Activated T-helper 1 cell treated with anti-CD3 and anti-CD28 coated beads, Interleukin-2, amount 50 U/mL, for 16 hours (primary cell): ENCODE measurements at places on chromosomes 1 and 21.

DNA sequence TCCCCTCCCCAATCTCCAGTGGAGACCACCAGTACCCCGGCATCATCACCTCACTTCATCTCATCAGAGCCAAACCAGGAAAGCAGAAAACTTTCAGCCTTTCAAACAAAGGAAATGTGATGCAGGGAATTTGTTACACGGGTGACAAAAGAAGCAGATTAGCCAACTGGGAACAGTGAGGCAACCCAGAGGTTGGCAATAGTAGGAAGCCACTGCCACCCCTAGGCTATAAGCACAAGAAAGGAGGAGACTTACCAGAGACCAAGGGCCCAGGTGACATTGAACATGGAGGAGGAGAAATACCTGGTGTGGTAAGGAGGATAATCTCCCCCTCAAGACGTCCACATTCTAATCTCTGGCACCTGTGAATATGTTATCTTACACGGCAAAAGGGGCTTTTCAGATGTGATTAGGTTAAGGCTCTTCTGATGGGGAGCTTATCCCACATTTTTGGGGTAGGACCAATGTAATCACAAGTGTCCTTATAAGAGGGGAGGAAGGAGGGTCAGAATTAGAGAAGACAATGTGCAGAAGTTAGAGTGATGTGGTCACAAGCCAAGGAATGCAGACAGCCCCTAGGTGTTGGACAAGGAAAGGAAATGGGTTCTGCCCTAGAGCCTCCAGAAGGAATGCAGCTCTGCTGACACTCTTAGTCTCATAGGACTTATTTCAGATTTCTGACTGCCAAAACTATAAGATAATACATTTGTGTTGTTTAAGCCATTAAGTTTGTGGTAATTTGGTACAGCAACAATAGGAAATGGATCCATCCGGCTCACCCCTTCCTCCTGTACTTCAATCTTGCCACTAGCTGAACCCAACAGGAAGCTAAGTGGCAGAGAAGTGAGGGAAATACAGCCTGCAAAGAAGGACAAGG is 83.6 kb upstream of the VAV3 start:
- no peak for DNase-seq

GRCh38 chr1:210372491-210372890 is 43.8 kb downstream of the HHAT start:
- no peak for DNase-seq

- no peak for DNase-seq
Measured at GRCh38 chr1:4447778-4448420, 206.5 kb upstream of the AJAP1 start.

DNA sequence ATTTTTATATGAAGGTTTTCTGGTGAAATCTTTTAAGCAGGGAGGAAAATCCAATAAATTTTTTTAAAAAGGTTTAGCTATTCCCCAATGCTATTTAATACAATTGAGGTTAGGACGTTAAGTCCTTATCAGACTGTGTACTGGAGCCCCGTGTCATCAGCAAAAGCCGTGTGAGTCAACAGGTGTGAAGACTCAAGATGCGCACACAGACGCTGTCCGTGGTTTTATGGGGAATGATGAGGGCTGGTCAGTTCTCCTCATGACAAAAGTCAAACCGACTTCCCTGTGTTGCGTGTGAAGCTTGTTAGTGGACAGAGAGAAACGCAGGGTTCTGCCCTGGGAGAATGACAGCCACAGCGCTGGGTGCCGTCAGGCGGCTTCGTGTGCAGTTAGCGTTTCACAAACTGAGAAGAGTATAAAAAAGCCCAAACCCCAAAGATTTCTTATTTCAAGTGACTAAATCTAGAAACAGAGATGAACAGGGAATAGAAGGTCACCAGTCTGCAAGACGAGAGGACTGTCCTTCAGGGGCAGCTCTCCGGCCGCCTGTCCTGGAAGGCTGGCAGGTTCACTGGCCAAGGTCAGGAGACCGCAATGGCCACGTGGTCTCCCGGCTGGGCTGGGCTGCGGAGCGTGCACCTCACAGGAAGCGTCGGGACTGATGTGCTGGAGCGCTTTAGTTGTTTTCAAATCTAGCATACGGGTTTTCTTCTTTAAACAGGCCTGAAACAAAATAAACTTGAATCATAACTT is 22.4 kb downstream of the PTTG1IP start:
- DNase-seq: no peak

DNA sequence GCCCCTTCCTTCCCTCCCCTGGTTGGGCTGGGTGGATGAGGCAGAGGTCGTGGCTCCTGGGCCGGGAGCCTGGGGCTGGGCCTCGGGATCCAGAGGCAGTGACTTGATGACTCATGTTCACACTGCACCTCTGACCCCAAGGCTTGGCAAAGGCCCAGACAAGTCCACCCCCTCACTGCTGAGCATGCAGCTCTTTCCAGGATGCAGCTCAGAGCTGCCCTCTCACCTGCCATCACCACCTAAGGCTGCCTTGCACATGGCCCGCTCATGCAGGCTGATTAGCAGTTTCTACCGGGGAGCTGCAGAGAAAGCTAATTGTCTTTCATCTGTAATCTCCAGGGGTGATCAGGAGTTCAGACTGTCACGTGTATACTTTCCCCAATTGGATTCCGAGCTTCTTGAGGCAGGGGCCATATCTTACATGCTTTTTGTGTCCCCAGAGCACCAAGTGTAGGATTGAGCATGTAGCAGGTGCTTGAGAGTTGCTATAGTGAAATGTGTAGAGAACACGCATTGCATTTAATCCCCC is 62.1 kb downstream of the LRRN2 start:
- DNase-seq: no peak

GRCh38 chr1:165355139-165355976 is 1.2 kb downstream of the LMX1A start:
- DNase-seq: no peak

DNA sequence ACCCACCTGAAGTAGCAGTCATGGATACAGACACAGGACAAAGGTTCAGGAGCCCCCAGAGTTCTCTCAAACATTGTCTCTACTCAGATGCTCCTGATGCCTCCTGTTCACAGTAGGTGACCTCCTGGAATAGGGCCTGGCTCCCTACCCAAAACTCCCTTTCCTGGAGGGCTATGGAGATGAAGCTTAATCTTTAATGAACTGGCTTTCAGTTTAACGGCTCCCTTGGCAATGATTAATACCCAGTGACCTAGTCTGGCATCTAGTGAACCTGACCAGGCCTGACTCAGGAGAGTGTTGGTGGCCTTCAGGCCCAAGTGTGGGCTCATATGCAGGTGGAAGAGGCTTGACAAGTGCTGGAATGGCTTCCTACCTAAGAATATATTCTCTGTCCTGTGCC is 65.2 kb upstream of the TRABD2B start:
- no peak for DNase-seq

DNA sequence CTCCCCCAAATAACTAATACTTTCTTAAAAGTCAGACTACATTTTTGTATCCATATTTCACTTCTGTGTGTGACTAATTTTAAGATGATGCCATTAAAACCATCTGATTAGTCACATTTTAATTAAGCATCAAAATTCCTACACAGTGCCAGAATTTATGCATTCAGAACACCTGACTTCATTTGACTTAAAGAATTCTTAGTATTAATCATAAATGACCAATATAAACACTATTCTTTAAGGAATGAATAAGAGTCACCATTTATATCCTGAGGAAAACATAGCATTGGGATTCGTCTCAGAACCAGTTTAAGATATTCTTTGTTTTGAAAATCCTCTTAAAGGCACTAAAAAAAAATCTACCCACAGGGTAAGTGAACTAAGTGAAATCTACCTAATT is 37.0 kb downstream of the TM2D1 start:
- no peak for DNase-seq

DNA sequence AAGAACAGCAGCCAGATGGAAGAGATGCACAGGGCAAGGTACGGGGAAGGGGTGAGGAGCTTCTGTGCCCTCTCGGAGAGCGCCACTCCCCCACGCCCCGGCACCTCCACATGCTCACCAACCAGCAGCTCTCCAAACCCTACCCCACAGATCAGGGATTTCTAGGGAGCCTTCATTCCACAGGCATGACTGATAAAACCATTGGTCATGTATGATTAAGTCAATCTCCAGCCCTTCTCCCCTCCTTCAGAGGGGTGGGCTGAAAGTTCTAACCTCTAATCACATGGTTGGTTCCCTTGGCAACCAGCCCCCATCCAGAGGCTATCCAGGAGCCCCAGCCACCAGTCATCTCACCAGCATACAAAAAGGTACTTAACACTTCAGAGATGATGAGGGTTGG is 144.7 kb downstream of the TGFBR3 start:
- DNase-seq: no peak

DNA sequence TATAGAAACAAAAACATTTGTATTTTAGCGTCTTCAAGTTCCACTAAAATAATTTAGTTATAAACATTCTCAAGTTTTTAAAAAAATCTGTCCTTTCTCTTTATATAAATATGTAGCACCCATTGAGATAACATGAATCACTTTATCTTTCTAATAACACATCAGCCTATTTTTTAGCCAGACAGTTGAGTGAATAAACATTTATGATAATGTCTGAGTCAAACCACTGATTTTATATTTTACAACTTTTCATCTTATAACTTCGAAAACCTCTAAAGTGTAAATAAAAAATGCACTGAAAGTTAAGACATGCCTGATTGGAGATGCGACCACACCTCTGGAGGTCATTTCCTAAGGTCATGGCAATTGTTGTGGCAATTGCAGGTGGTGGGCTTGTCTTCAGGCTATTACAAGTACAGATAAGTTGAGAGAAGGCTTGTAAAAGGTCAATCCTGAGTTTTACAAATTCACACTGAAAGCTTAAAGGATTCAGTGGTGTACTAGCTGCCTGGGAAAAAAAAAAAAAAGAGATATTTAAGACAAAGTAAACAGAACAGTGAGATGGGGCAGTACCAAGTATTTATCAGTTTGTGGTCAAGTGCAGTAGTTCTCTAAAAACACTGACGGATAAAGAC is 67.0 kb downstream of the INTS7 start:
- DNase-seq: no peak

- DNase-seq: no peak
Measured at GRCh38 chr1:226976276-226976977, 36.3 kb downstream of the COQ8A start.

DNA sequence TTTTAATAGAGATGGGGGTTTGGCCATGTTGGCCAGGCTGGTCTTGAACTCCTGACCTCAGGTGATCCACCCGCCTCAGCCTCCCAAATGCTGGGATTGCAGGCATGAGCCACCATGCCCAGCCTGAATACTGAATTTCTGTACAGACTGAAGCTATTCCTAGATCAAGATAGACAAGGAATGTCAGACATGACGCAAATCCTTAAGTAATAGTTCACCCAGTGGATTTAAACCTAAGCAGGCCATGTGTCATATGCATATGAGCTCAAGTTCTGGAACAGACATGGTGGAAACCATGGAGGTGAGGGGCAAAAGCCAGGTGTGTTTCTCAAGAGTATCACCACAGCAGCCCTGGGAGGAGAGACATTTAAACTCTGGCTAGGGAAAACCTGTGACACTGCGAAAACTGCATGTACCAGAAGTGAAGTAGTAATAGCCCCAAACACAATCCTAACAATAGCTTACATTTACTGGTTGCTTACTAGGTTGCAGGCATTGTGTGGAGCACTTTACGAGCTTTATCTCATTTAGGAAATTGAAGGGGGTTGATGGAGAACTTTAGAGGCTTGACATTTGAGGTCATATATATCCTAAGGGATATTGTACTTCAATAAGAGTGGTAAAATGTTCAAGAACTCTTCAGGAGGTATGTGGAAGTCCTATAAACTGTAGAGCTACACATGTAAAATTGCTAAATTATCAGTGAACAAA is 31.7 kb upstream of the MAN1A2 start:
- no peak for DNase-seq

- no peak for DNase-seq
Measured at GRCh38 chr1:152347116-152347728, 12.6 kb downstream of the FLG2 start.

GRCh38 chr1:243179720-243180119 is 75.4 kb downstream of the CEP170 start:
- no peak for DNase-seq

DNA sequence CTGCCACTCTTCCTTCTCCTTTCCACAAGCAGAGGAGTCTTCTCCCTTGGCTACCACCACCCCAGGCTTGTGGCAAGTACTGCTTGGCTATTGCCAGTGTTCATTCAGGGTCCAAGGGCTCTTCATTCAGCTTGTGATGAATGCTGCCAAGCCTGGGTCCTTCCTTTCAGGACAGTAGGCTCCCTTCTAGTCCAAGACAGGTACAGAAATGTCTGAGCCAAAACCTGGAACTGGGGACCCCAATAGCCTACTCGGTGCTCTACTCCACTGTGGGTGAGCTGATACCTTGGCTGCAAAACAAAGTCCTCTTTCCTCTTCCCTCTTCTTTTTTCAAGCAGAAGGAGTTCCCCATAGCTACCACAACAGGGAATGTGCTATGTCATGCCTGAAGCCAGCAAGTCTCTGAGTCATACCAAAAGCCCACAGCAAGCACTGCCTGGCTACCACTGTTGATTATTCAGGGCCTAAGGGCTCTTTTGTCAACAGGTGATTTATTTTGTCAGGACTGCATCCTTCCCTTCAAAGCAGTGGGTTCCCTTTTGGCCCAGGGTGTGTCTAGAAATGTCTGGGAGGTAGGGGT is 268.9 kb downstream of the HHAT start:
- DNase-seq: no peak

GRCh38 chr1:229046251-229046853 is 224.6 kb upstream of the RAB4A start:
- no peak for DNase-seq

DNA sequence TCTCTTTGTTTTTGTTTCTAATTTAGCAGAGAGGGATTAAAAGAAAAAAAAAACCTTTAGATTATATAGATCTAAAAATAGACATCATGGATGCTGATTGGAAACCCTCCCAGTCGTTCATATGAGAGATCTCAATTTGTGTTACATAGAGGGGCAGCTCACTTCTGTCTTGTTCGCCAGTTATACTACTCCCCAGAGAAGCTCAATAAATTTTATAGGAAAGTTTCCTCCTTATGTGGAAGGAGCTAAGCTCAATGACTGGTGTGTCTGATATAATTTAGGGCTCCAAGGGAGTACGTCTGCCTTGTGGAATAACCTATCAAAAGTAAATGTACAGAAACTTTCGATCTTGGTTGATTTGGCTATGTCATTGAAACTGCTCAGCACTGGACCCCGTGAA is 117.6 kb downstream of the PEX14 start:
- DNase-seq: no peak

DNA sequence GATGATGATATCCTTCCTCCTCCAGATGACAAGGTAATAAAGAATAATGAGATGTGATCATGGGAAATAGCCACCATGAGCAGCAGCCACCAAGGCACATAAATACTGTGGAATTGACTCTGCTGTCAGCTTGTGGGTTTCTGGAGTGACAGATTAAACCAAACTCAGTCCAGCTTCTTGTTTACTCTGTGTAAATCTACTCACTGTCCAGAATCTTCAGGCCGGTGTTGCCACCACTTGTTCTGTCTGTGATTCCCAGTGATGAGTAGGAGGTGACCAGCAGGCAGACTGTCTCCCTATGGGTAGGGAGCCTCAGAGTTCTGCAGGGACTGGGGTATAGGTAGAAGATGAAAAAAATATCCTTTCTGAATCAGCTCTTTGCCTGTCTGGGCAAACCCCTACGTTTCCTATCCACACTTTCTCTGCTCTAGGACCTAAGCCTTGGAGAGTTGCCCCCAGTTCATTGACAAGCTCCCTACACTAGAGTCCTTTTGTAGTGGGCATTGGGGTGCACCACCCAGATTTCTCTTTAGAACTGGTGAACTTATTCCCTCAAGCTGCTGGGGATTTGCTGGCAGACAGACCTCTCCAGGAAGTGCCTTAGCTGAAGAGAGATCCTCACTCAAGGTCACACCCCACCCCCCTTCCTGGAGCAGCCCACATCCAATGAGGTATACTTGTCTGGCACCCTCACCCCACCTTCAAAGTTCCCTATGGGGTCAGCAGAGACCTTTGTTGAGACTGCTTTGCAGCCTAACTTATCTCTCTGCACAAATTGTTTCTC is 47.6 kb downstream of the ATP1A1 start:
- DNase-seq: no peak

GRCh38 chr1:39272027-39272797 is 67.7 kb downstream of the MACF1 start:
- DNase-seq: no peak
